ENCODE measurements at places on chromosomes 5 and 9.

DNA sequence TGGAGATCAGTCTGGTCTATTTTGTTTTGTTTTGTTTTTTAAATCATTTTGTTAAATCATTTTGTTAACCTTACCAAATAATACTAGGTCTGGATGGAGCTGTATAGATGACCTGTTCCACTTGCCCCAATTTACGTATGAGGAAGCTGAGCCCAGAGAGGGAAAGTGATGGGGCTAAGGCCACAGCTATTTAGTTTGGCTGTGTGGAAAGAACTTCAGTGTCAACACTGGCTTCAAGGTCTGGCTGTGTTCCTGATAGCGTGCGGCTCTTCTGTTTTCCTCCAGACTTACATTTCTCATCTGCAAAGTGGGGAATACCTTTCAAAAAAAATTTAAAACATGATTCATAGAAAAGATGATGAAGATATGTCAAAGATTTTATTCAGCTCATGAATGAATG is 112.5 kb downstream of the PTTG1 start:
- no peak for DNase-seq

DNA sequence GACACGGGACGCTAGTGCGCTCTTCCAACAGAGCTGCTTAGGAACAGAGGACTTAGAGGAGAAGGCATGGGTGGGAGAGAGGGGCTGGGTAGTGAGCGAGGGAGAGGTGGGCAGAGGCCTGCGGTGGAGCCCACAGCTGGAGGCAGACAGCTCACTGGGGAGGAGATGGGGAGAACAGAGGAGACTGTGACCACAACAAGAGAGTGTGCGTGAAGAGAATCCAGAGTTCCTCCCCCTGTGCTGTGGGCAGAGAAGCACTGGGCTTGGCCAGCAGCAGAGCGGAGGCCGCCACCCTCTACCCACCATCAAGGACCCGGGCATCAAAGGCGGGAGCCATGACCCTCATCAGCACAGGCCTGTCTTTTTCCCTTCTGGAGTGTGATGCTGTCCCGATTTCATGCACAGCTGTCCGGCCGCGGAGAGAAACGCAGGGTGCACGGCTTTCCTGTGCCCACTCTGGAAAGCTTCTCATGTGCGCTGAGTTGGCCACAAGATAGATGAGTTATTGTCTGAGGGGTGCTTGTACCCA is 228.3 kb upstream of the IRX4 start:
- DNase-seq, result no peak

- no peak for DNase-seq
These were observed 114.5 kb downstream of the FGF1 start for GRCh38 chr5:142571371-142571770.

- no peak for DNase-seq
These were observed 1.5 kb downstream of the NFIL3 start for GRCh38 chr9:91421971-91422757.

DNA sequence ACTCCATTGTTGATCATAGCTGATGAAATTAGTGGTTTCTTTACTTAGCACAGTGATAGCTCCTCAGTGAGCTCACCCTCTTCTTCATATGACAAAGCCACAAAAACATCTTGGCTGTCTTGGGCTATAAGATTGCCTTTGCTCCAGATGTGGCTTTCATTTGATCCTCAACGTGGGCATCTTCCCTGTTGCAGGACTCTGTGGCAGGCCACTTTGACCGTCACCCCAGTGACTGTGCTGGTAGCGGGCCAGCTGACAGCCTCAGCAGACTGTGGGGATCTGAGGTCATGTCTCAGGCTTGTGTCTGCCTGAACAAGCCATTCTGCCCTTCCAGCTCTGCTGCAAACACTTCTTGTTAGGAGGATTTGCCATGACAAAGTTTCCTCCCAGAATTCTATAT is 422.2 kb downstream of the NR2F1-AS1 start:
- no peak for DNase-seq

- DNase-seq, result peak; percentile 43
These were observed 46.8 kb downstream of the CYSTM1 start for GRCh38 chr5:140221697-140222223.

DNA sequence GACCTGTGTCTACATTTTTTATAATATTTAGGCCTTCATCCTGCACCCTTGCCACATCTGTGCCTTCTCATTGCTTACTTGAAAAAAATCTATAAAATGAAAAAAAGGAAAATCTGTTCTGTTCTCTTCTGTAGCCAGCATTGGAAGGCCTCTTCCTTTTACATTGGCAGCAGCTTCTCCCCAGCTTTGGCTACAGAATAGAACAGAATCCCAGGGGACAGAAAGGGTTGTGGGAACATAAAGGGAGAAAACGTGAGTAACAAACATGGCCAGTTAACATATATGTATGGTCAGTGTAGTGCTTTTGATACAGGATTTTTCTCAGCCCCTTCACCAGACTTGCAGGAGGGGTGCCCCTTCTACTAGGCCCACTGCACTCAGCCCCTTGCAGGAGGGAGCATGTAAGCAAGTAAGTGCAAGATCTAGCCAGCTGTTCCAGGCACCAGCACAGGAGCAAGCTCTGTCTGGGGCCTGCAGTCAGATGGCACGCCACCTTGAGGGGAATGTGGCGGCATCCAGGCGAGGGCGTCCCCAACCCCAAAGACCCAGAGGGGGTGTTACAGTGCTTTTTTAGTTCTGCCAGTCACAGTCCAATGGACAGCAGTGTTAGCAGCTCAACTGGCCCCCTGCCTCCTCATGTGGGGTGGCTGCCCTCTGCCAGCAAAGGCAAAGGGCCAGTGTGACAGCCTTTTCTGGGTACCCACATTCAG is 330.5 kb upstream of the ZNF462 start:
- DNase-seq, result no peak

DNA sequence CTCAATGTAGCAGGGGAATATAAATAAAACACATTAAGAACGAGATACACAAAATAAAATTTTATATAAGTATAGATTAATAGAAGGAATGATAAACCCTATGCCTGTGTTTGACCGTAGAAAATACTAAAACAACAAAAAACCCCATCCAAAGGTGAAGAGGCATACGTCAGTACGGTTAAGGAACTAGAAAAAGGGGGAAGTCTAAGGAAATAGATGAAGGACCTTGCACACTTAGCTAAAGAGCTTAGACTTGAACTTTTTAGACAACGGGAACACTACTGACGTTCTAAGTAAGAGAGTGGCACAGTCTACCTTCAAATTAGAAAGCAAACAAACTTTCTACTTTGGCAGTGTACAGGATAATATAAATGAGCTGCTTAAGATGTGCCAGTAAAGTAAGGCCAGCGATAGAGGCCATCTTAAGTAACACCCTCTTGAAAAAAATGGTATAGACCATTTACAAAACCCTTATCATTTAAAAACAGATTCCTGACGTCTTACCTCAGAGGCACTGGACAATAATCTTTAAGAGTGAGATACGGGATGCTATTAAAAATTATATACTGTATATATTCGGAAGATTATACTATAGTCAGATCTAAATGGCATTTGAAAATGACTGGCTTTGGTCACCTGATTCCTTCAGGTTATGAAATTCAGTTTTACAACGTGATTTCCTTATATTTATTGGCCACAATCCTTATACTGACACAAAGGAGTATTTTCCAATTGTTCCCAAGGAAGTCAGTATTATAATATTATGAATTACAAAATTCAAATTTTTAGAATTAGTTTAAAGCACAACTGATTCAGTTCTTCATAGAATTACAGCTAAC is 8.5 kb downstream of the PANK3 start:
- DNase-seq, result no peak

DNA sequence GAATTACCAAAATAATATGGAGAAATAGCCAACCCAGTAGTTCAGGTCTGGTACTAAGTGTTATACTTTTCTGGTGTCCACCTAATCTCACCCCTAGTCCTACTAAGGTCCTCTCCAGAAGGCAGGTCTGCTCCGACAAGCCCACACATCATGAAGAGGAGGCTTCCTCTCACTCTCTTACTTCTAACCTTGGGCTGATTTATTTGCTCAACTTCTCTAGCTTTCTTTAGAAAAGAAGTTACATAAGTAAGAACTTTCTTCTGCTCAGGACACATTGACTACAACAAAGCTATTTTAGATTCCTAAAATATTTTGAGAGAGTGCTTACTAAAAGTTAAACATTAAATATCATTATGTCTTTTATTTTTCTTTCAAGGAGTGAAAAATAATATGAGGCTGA is 329.7 kb upstream of the NREP start:
- DNase-seq, result no peak

- peak; percentile 22 for DNase-seq
These were observed 99.4 kb downstream of the C5orf15 start for GRCh38 chr5:133868946-133869518.

- DNase-seq, result no peak
These were observed 45.3 kb upstream of the TMC1 start for GRCh38 chr9:72476100-72476499.

DNA sequence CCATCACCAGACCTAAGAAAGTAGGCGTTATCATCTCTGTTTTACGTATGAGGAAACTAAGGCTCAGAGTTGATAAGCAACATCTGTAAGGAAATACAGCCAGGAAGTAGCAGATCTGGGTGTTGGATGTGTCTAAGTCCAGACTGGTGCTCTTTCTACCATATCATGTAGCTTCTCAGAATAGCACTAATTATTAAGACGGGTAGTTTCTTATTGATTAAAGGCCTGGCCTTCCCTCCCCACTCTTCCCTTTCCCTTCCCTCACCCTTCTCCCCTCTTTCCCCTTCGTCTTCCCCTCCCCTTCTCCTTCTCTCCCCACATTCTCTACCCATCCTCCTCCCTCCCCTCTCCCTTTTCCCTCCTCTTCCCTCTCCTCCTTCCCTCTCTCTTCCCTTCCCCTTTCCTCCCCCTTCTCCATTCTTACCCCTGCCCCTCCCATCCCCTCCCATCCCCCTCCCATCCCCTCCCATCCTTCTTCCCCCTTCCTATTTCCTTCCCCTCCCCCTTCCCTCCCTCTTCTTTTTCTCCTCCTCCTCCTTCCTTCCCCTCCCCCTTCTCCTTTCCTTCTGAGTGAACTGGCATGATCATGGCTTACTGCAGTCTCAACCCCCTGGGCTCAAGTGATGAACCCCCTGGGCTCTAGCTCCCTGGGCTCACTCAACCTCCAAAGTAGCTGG is 79.4 kb downstream of the SNX24 start:
- no peak for DNase-seq

DNA sequence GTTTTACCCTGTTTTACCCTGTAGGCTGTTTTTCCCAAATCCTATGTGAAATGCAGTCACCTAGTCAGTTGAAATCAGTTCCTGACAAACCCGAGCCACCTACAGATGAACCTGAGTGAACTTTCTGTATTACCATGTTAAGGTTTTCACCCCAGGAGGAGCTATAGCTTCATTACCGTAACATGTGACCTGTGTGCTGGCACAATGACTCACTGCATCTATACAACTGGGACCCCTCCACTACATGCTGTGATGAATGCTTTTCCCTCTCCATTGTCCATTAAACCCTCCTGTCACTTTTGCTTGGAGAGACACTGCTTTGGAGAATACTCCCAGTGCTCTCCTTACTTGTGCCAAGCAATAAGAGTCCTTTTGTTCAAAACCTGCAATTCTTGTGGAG is 1974.8 kb downstream of the EFNA5 start:
- no peak for DNase-seq

GRCh38 chr5:128340648-128341047 is 197.4 kb downstream of the FBN2 start:
- DNase-seq, result no peak

GRCh38 chr9:124495126-124496074 is 11.8 kb downstream of the NR5A1 start:
- DNase-seq, result no peak

All from BJ (cell line).